ENCODE measurements at places on chromosomes 6 and 20.

GRCh38 chr6:8819446-8819845 lies 384.1 kb upstream of the SLC35B3 start:
- no peak for DNase-seq

GRCh38 chr20:62111148-62111547 lies 11.1 kb upstream of the LSM14B start:
- no peak for DNase-seq

DNA sequence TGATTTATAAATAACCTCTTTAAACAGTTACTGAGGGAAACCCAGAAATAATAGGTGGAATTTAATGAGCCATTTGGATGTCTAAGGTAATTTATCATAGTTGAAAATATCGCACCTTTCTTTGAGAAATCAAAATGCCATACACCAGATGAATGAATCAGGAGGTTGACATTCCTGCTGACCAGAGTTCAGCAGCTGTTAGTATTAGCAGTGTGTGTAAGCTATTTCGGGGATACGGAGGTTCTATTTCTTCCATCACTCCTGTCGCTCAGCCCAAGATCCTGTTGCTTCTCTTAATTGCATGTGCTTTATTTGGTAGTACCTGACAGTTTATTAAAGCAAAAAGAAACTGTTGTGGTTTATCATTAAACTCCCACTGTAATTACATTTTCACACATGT lies 67.1 kb downstream of the HDGFL1 start:
- DNase-seq, result no peak

DNA sequence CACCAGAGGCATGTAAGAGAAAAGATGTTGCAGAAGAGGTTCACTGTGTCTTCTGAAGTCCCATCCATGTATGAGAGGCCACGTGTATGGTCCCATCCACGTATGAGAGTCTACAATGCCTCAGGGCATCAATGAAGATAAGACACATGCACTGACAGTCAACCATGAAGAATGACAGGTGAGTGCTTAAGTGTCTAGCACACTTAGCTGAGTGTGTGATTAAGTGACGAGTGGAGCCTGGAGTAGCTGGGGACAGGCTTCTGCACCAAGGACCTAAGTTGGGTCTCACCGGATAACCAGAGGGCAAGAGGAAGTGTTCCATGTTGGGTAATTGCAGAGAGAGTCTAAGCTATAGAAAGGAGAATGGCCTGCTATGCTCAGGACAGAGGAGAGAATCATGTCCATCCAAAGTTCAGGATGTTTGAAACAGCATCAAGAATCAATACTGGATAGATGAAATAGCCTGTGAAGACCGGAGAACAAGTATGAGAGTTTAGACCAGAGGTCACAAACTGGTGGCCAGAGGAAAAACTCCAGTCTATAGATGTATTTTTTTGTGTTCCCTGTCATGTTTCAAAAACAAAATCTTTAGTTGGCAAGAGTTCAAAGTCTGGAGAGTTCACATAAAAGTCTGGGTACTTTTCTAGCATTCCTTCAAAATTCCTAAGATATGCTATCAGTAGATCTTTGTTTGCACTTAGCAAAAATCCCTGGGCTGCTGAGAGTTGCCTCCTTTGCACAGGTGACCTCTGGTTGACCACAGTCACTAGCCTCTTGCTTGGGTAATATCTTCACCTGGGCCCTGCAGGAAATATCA lies 165.8 kb downstream of the KIF16B start:
- DNase-seq, result no peak

GRCh38 chr20:64024141-64024990 lies 11.6 kb upstream of the C20orf204 start:
- no peak for DNase-seq

GRCh38 chr6:143531720-143532499 lies 20.4 kb upstream of the FUCA2 start:
- no peak for DNase-seq

DNA sequence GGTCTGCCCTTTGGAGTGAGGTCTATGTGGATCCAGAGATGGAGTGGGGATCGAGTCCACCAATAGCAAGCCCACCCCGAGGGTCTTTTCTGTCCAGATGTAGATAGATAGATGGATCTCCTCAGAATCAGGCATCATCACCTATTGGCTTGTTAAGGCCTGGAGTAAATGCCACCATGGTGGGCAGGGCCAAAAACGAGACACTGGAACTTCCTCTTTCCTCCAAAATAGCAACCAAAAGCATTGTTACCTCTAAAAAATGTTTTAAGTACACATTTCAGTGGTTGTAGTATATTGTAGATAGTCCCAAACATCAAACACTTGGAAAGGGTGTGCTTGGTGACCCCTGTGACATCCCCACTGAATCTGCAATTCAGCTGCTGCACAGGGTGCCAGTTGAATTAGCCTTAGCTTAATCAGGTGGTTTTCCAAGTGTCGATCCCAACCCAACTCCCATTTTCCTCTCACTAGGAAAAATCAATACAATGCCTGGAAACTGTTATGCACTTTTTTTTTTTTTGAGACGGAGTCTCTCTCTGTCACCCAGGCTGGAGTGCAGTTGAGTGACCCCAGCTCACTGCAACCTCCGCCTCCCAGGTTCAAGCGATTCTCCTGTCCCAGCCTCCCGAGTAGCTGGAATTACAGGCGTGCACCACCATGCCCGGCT lies 35.0 kb upstream of the NELFCD start:
- DNase-seq, result no peak

DNA sequence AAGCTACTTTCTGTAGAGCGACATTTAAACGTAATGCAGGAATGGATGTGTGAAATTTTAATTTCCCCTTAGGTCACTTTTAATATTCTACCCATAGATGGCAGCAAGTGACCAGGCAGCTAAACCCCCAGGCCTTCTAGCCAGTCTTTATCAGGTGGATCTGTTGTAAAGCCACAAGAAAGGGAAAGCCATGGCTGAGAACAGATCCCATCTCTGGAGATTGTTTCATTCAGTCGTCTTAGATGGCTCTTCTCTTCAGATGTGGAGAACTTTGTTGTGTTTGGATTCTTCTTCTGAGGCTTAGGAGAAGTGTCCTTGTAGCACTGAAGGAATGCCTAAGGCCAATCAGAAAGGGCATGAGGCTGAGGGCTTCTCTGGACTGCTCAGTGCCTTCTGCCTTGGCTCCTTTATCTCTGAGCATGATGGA lies 15.8 kb upstream of the RNF182 start:
- peak; percentile 39 for DNase-seq

Measured in stimulated activated naive B cell treated with anti-CD40 and anti-IgM and Interleukin-4, amounts not matched to agents 10 μg/mL and 1 μg/mL and 100 μg/mL, for 72 hours (primary cell).